ENCODE measurements at places on chromosomes 12 and 14.

DNA sequence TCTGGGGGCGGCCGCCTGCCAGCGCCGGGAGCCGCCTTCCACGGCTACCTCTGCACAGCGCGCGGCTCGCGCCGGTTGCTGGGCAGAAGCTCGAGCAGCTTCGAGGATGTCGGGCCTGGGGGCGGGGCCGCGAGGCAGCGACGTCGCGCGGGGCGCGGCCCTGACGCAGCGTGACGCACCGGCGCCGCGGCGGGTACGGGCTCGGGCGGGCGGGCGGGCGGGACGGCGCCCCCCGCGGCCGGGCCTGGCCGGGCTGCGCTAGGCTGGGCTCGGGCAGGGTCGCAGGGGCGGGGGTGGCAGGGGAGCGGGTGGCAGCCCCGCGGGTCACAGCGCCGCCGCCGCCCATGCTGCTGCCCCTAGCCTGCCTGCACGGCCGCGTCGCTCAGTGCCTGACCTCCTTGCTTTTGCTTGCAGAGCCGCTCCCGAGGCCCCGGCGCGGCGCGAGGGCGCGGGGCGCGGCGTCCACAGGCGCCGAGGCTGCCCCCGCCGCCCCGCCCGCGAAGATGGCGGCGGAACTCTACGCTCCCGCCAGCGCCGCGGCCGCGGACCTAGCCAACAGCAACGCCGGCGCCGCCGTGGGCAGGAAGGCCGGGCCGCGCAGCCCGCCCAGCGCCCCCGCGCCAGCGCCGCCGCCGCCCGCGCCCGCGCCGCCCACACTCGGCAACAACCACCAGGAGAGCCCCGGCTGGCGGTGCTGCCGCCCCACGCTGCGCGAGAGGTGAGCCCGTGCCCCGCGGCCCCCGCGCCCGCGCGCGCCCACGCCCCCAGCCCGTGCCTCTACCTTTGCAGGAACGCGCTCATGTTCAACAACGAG, at the start of gene BTBD6:
TSS of gene BTBD6 (plus strand) at position 166 of the 814 bp plus-strand sequence. CDS start at position 345, 179 bp downstream.
- peak; percentile 76 for DNase-seq

DNA sequence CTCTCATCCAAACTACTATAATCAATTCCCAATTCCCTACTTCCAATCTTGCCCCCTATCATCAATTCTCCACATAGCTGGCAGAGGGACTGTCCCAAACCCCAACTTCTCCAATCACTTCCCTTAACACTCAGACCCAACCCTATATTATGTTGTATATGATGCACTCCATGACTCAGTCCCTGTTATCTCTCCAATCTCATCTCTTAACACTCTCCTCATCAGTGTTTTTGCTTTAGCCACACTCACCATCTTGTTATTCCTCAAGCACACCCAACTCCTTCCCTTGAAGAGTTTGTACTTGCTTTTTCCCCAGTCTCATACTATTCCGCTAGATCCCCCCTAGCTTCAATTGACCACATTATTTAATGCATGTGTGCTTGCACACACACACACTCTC, 4.9 kb downstream of the RHOJ start:
- no peak for DNase-seq

- no peak for DNase-seq
These were observed 96.9 kb downstream of the SLC15A4 start for GRCh38 chr12:128726886-128727285.

DNA sequence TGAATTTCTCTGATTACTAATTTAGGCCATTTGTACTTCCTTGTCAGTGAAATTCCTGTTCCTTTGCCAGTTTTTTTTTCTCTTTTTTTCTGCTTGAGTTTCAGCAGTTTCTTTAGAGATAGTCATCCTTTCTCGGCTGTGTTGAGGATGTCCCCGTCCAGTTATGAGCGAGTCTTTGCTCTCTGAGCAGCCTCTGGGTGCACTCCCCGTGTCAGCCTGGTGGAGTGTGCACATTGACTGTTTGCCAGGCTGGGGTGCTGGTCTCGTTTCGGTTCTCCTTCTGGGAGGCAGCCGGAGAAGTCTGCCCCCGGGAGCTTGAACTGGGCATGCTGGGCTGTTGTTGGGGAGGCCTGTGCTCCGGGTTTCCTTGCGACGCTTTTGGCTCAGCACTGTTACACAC, 3.0 kb downstream of the PACS2 start:
- DNase-seq: no peak

GRCh38 chr12:1922985-1923384, 4.5 kb upstream of the CACNA2D4 start:
- no peak for DNase-seq

DNA sequence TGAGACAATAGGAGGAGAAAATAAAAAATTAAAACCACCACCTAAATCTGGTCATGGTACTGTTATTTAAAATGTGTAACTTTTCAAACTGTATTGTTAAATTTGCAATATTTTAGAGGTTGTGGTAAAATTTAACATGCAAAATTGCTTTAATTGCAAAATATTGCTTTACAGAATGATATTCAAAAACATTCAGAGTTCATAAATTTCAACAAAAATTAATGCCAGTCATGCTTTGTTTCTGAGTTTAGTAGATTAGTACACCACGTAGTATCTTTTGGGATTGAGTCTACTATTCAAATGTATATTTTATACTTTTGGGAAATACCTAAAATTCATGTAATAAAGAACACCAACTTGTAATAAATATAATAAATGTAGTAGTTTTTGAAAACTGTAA, 18.3 kb downstream of the ETFRF1 start:
- DNase-seq: no peak

DNA sequence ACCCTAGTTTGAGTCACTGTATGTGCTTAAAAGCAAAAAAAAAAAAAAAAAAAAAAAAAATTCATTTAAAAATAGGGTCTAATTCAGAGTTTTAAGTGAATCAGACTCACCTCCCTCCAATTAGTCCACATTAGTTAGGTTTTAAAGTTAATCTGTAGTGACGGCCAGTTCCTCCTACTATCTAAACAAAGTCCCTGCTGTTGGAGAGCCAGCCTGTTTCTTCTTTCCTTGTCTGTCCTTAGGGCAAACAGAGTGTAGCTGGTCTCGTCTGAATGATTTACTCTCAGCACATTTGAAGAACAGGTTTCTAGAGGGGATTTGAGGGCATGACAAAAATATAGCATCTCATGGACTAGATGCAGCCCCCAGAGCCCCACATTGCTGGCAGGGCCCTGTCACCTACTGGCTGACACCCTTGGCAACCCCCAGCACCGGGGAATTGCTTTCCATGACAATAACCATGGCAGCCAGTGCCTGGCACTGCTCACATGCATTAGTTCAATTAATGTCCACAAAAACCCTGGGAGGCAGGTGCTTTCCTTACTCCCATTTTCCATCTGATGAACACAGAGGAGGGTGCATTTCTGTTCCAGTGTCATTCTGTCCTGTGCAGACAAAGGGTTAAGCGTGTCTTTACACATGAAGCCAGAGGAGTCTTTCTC, 138.3 kb downstream of the PLXNC1 start:
- DNase-seq: no peak

GRCh38 chr12:52832985-52833905, 866 bp downstream of the KRT79 start:
- DNase-seq: no peak

DNA sequence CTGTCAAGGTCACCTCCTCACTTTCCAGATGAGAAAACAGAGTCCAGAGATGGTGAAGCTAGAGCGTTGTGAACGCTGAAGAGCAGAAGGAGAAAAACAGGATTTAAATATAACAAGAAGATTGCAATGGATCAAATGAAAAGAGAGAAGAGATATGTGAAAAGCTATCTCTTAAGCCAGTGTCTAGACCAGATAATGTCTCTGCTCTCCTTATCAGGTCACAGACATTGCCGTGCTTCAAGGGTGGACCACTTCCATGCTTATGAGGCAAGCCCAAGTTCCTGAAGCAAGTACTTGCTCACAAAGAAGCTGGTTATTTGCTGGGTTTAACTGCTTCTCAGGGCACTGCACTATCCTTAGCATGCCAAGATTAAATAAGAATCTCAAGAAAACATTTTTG, 31.6 kb upstream of the FRS2 start:
- DNase-seq: no peak

DNA sequence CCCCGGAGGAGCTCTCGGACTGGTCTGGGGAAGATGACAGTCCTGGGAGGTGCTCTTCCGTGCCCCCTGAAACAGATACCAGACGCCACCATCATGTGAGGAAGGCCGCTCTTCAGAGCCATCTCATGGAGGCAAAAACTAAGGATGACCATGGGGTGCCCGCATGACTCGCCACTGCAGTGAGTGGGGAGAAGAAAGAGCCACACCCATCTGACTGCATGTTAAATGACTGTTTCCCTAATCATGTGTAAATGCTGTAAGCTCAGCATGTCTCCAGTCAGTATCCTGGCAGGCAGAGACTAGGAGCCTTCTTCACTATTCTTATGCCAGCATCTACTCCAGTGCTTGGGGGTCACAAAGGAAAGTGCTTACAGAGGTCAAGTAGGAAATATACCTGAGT, 4.0 kb downstream of the STON2 start:
- no peak for DNase-seq

- no peak for DNase-seq
These were observed 116.5 kb downstream of the TMTC2 start for GRCh38 chr12:82803201-82803600.

DNA sequence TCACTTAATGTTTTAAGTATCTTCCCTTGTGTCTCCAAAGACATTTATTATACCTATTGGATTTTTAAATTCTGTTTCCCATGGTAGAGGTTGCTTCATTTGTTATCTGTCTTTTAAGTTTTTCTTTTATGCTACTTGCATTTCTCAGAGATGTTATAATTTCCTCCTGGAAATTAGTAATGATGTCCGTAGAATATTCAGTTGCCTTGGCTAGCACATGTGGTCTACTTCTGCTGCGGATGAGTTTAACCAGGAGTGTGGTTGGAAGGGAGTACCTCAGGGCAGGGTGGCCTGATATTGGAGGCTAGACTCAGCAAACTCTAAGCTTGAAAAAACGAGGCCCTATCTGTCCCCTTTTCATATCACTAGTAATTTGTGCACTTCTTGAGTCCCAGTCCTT, 8.8 kb upstream of the EVL start:
- DNase-seq: no peak

- no peak for DNase-seq
These were observed 59.3 kb upstream of the SLC24A4 start for GRCh38 chr14:92263681-92264080.

- no peak for DNase-seq
These were observed 238.5 kb downstream of the GPHN start for GRCh38 chr14:66746316-66747006.

DNA sequence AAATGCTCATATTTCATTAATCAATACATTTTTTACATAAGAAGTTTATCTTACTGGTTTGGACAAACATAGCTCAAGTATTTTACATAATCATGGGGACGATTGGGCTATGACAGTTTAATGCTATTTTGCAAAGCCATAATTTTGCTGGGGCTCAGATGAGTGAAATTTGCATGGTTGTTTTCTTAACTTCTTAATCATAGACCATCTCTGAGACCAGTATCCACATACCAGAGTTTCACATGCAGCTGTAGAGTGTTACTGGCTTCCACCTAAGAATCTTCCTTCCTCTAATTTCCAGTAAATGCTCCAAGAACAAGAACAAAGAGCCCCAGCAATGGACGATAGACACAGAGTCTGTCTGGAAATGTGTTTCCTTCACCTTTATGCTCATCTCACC, 303.0 kb upstream of the TMEM132C start:
- DNase-seq: no peak
